ENCODE measurements at places on chromosomes 3 and 15.

GRCh38 chr3:159057621-159058020 lies 255.8 kb downstream of the MFSD1 start:
- no peak for DNase-seq

- DNase-seq, result no peak
Measured at GRCh38 chr3:61765157-61765876, 203.9 kb downstream of the PTPRG start.

DNA sequence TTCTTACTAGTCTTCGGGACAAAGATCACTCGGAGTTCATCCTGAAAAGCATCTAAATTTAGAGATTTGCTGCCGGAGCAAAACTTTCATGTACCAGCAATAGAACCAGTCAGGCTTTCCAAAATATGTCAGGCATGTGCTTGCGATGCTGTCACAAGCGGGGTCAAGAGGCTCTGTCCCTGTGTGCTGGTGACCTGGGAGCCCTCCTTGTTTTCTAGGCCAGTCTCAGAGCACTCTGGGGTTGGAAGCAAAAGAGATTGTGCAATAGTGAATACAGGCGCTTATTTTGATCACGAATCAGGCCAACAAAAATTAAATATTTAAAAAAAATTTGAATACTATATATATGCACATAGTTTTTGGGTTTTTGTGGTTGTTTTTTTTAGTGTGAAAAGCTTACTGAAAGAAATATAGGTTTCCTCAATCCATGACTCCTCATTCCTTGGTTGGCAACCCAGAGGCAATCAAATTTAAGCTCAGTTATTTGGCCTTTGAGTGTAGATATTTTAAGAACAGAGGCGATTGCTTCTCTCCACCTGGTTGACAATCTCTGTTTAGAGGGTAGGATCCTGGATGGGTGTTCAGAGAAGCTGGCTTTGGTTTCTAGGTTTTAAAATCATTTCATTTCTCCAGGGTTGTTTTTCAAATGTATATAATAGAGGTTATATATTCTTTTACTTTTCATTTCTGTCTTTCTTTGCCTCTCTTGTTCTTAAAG lies 8.4 kb upstream of the KLHL24 start:
- no peak for DNase-seq

DNA sequence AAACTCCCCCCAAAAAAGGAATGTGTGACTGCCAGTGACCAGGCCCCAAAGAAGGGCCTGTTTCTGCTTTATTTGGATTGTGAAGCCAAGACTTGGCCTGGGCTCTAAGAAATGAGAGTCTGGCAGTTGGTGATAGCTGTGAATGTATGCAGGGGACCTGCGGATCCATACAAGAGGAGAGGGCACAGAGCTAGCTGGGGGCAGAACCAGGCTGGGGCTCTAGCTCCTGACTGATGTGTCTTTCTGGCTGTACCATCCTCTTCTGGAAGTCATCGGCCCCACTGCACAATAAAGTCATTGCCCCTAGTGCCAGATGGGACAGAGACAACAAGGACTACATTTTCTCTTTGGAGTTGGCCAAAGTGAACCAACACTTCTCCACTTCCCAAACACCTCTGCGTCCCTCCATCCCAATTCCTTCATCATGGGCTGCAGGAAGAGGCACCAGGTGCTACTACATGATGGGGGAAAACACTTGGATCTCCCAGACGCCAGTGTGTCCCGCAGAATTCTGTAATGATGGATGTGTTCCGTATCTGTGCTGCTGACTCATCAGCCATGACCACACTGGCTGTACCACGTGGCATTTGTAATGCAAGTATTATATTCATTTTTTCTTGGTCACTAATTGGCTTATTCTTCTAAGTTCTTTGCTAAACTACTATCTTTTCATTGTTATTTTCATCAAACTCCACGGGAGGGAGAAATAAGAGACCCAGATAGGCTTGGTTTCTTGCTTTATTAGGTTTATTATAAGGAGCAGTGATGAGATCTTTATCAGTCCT lies 1.7 kb upstream of the PLA2G4F start:
- no peak for DNase-seq

GRCh38 chr15:30962079-30962478 lies 29.3 kb downstream of the MTMR10 start:
- no peak for DNase-seq

DNA sequence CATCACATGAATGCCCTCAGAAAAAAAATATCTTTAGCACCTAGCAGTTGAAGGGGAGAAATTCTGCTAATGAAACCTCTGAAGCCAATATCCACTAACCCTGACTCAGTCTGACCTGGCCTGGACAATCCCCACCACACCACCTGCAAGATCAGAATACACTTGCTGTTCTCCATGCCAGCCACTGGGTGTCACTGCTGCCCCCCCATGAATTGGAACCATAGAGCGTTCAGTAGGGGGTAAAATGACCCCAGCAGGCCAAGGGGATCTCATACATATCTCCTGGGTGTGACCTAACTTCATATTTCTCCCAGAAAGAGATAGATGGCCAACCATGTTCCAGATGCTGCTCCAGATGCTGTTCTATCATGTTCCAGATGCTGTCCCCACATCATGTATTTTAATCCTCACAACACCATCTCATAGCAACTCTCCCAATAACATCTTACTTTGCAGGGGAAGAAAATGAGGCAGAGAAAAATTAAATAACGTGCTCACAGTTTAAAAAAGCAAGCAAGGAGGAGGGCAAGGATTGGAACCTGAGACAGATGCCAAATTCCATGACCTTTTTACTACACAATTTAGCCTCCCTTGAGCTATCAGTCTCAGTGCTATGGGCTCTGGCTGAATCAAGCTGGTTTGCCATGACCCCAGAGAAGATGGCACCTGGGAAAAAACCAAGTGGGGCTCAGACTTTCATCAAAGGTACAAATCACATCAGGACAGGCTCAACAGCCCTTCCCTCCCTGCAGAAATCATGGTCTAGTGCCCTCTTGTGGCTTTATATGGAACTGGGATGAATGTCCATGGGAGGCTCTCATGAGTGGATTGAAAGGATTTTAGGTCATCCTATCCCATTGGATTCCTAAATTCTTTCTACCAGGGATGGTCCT lies 12.4 kb downstream of the NTRK3 start:
- no peak for DNase-seq

Measured in stimulated activated CD8-positive, alpha-beta memory T cell treated with anti-CD3 and anti-CD28 coated beads, Interleukin-12 subunit alpha, Interleukin-12 subunit beta, amount 100 ng/mL, for 1 hour (primary cell).